ENCODE measurements at places on chromosomes 2 and 18.

DNA sequence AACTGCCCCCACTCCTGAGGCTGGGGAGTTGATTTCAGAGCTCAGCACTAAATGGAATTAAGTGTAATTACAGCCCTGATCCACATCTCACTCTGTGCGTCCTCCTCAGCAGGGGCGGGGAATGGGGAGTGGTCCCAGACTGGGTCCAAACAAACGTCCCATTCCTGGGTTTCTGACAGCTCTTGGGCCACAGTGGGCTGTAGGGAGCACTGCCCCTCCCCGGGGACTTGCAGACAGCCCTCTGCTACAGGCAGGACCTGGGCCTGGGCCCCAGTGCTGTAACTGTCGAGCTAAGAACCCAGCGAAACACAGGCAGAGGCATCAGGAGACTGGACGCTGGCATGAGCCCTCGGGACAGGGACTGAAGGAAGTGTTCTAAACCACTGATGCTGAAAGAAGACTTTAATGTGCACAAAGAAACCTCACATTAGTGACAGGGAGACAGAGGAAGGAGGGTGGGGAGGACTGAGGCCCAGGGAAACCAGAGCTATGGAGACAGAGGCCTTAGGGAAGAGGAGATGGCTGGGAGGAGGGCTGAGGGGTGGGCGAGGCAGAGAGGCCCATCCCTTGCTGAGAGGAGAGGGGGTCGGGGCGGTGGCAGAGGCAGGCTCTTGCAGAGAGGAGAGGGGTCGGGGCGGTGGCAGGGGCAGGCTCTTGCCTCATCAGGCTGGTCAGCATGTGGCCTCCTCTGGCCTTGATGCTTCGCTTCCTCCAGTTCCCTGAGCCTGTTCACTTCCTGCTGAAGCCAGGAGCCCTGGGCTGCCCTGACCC is 5.8 kb upstream of the SEMA4C start:
- no peak for DNase-seq

DNA sequence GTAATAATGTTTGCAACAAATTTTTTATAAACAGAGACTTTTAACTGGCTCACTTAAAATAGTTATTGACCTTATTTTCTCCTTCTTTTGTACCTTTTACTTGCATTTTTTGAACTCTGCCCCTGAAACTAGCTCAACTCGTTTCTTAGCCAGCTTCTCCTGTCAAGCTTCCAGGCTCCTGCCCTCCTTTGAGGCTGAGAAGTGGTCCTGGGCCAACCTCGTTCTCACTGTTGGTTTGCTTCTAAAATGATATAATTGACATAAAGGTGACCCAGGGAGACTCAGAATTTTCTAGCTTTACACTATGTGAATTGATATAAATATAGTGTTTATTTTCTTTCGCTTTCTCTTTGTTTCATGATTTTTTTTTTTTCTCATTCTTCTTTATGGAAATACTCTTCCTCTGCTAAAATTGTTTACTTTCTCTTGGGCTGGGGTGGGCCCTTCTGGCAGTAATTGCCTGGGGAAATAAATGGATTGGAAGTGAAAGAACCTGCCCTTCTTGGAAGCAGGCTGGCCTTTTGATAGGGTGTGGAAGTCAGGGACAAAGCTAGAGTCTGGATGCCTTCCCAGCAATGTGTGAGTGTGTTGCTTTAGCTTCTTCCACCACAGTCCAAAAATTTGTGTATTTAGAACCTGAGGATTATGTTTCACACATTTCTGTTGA is 30.7 kb downstream of the GPD2 start:
- no peak for DNase-seq

DNA sequence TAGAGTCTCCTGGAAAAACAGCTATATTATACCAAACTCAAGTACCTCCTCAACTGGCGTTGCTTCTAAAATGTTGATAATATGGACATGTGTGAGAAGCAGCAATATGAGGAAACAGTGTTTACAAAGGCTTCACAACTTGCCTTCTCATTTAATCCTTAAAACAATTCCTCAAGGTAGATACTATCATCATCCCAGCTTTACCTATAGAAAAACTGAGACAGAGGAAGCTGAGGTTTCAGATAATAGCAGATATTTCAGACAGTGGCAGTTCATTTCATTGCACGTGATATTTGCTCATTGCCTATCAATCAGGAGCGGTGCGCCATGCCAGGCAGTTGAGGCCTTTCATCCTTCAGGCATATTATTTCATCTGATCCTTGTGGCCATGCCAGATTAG is 8.3 kb downstream of the GALNT5 start:
- no peak for DNase-seq

DNA sequence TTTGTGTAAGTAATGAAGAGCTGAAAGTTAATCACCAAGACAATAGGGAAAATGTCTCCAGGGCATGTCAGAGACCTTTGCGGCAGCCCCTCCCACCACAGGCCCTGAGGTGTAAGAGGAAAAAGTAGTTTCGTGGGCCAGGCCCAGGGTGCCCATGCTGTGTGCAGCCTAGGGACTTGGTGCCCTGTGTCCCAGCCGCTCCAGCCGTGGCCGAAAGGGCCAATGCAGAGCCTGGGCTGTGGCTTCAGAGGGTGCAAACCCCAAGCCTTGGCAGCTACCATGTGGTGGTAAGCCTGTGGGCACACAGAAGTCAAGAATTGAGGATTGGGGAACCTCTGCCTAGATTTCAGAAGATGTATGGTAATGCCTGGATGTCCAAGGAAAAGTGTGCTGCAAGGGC is 52.5 kb downstream of the CENPO start:
- DNase-seq, result no peak

DNA sequence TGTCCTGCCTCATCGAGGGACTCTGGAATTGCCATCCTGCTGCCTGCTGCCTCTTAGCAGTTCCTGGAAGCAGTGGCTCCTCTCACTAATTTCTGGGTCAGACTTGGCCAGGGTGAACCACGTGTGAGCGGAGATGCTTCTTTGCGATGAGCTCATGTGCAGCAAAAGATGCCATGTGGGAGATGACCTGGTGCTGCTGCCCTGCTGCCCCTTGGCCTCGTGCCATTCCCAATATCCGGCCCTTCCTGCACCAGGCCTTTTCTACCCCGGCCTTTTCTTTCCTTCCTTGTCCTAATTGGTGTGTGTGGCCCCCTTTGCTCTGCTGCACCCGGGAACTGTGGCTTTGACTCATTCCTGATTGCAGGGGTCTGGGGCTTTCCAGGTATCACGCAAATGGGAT is 296.9 kb upstream of the HS6ST1 start:
- DNase-seq, result no peak

- DNase-seq, result no peak
Observed at GRCh38 chr2:46653539-46653938, 174.2 kb downstream of the TMEM247 start.

- no peak for DNase-seq
Observed at GRCh38 chr2:46470114-46470628, 9.2 kb upstream of the TMEM247 start.

GRCh38 chr18:36031903-36032302 is 35.5 kb downstream of the RPRD1A start:
- no peak for DNase-seq

Measured in NCI-H1436 treated with DMSO at 0.1 percent for 48 hours (cell line).